ENCODE measurements at places on chromosomes 4 and X. TPM values are rescaled to one million over a fixed set of nuclear protein-coding genes. Genes with fewer than 3 reads are reported as not detected.

SPOCK3 gene
- not detected for total RNA-seq

MFAP3L gene
- total RNA-seq: 37.4 TPM

PAGE2B gene
- total RNA-seq: not detected

XAGE1B gene
- not detected for total RNA-seq

IL3RA gene
- 5.4 TPM for total RNA-seq

CHRDL1 gene
- total RNA-seq: 145 TPM

SASH3 gene
- total RNA-seq: 10.4 TPM

ARMCX6 gene
- total RNA-seq: 16.5 TPM

XAGE1A gene
- total RNA-seq: not detected

IBSP gene
- not detected for total RNA-seq

TLR6 gene
- 8.6 TPM for total RNA-seq

TECRL gene
- not detected for total RNA-seq

LIMCH1 gene
- total RNA-seq: 106 TPM
